ENCODE measurements at places on chromosomes 11 and 22.

GRCh38 chr22:32080904-32081303 is 37.8 kb downstream of the SLC5A1 start:
- no peak for DNase-seq

- DNase-seq = no peak
Observed at GRCh38 chr11:83676056-83676601, 390.0 kb upstream of the CCDC90B start.

DNA sequence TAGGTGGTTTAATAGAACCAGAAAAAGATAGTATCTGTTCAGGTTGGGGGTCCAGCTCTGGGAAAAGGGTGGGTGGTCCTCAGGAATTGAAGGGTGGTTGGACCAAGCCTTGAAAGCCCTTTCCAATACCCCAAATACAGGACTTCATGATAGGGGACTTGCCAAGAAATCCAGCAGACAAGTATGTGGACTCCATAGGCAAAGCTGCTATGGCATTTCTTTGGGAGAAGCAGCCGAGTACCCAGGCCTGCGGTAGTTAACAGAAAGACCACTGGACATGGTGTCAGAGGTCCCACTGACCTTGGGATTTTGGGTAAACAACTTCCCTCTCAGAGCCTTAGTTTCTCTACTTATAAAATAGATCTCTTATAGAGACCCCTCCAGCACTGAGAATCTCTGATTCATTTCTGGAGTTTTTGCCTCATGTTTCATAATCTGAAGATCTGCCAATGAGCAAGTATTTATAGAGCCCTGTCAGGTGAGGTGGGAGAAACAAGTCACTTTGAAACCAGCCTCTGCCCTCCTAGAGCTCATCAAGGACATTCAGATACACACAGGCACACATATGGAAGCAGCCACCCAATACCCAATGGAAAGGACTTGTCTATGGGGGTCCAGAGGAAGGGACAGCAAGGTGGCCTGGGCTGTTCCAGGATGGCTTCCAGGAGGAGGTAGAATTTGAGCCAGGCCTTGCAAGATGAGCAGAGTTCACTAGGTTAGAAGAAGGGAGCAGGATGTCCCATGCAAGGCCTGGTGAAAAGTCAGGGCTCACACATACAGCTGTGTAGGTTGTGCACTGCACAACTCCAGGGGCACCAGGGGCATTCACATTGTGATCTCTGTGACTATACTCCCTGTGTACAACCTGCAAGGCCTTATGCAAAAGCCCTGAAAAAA is 31.0 kb upstream of the ACCSL start:
- no peak for DNase-seq

DNA sequence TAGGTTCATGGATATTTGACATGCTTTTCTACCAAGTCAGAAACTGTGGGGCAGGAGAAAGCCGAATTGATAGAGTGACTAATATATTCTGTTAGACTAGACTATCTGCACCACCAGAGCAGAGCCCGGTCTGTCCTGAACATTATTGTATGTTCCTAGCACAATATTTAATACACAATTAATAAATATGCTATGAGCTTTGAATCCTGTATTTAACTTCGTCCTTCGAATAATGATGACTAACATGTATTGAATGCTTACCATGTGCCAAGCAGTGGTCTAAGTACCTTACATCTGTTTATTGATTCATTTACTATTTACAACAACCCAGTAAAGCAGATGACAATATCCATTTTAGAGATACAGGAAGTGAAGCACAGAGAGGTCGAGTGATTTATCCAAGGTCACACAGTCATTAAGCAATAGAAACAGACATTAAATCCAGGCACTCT is 44.8 kb upstream of the ANO3 start:
- DNase-seq = no peak

GRCh38 chr11:37277896-37278465 is 679.9 kb upstream of the RAG2 start:
- DNase-seq = no peak

- DNase-seq = no peak
Observed at GRCh38 chr22:19546680-19547079, 22.5 kb upstream of the CLDN5 start.

- DNase-seq = no peak
Observed at GRCh38 chr11:93822359-93822758, 28.1 kb downstream of the VSTM5 start.

GRCh38 chr11:134530636-134531326 is 118.7 kb upstream of the B3GAT1 start:
- DNase-seq = no peak
